ENCODE measurements at places on chromosomes 16 and 17.
A peak's percentile ranks its signal among the peaks of the same experiment; 100 is the strongest.

DNA sequence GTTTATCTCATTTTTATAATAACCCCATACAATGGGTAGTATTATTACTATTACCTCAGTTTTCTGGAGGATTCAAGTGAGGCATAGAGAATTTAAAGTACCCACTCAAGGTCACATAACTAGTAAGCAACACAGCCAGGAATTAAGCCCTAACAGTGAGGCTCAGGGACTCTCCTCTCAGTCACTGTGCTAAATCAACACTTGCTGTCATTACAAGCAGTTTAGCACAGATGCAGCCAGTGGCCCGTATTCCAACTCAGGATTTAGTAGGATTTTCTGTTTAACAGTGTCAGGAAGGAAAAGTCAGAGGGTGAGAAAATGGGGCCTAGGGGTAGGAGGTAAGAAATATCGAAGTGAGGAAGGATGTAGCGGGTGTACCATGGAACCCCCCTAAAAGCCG is 536.9 kb downstream of the TMEM114 start:
- DNase-seq = no peak

DNA sequence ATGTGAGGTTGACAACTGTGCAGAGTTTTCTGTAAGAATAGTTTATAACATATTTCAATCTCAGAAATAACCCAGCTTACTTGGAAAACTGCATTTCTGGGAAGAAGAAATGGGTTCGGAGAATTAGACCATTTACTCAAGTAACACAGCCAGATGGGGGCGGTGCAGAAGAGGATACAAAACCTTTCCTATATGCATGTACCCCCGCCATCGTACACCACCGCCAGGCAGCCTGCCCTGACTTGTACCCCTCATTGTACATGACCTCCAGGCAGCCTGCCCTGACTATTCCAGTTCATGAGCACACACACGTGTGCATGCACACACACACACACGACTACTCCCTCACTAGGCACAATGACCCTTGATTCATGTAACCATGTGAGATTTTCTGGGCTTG is 154.0 kb downstream of the C16orf78 start:
- no peak for DNase-seq

- DNase-seq = no peak
These were observed 25.0 kb downstream of the CDK12 start for GRCh38 chr17:39486242-39486641.

DNA sequence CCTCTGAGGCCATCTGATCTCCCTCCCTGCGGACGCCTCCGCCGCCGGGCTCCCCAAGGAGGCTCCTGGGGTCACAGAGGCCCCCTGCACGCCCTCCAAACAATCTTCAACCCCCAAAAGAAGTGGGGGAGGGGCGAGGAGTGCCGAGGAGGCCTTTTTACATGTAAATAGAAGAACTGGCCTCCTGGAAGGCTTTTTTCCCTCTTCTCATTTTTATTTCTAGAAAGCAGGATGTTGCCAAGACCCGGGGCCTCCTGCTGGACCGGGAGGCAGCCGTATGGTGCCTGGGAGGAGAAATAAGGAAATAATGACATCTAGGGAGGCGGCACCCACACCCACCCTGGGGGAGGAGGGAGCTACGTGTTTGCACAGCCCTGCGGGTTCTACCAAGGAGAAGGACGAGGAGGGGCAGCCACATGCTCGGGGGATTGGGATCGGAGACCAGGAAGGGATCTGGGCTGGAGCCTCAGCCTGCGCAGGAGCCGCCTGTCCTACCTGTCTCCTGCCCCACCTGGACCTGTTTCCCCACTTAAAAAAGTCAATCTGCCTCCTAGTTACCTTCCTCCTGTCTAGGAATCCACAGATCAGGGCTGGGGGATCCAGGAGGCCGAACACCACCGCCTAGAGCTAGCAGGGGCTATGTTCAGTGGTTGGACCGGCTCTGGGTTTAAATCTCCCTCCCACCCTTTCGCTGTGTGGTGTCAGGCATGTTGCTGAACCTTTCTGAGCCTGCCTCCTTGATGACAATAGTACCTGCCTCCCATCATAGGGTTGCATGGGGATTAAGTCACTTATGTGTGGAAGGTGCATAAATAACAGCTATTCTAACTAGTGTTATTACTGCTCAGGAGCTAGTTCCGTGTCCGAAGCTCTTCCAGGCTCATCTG is 175.7 kb upstream of the GSE1 start:
- DNase-seq = peak; percentile 77

GRCh38 chr17:73165616-73166404 is 1.0 kb downstream of the SSTR2 start:
- no peak for DNase-seq

DNA sequence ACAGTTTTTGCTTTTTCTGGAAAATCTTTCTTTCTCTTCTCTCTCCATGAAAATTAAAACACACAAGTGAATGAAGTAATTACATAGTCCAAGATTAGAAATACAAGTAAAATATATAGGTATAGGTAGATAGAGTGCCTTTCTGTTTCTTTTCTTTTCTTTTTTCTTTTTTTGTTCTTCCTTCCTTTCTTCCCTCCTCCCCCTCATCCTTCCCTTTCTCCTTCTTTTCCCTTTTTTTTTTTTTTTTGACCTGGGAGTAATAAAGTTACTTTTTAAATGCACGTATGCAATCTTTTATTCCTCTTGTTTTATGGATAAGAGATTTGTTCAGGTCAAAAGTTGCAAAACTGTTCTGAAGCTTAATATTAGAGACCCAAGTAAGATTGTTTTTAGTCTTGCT is 34.6 kb upstream of the KCNJ2 start:
- DNase-seq = no peak

GRCh38 chr17:78128551-78129350 is at the start of gene TMC6:
TSS of gene TMC6 (minus strand) at chr17:78128755. CDS start at chr17:78126832, 1,923 bp downstream.
- no peak for DNase-seq

DNA sequence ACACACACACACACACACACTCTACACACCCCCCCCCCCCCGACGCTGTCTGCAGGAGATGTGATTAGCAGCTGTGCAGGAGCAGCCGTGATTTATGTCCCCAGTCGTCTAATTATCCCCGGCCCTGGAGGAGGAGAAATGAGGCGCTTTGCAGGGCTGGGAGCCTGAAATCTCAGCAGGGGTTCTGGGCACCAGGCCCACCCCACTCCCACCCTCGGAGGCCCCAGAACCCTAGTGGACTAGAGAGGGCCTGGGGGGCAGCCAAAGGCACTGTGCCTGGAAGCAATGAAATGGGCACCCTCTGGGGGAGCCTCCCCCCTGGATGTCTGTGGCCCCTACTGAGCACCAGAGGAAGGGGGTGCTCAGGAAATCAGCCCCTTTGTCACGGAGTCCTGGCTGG is 134.2 kb upstream of the CIBAR2 start:
- DNase-seq = peak; percentile 18

GRCh38 chr17:55757659-55758058 is 6.8 kb downstream of the PCTP start:
- DNase-seq = no peak

DNA sequence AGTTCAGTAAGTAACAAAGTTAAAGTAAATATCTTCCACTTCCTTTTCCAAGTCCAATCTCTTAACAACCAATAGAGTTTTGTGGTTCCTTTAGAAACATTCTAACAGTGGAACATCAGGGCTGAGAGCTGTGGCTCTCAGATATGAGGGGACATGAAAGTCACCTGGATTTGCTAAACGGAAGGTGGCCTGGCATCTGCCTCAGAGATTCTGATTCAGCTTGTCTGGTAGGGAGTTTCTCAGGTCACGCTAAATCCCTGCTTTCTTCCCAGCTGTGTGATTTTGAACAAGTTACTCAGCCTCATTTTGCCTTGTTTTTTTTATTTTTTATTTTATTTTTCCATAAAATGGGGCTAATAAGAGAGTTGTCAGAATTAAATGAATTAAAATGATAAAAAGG is 411.0 kb upstream of the CDH11 start:
- DNase-seq = no peak

DNA sequence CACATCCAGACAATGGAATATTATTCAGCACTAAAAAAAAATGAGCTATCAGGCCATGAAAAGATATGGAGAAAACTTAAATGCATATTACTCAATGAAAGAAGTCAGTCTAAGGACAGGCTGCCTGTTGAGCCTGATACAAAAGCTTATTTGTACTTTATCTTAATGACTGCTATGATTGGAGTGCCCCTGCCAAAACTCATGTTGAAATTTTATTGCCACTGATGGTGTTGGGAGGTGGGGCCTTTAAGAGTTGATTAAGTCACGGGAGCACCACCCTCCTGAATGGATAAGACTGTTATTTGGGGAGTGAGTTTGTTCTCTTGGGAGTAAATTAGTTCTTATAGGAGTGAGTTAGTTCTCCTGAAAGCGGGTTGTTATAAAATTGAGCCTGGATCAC is 9.9 kb downstream of the C17orf67 start:
- no peak for DNase-seq

DNA sequence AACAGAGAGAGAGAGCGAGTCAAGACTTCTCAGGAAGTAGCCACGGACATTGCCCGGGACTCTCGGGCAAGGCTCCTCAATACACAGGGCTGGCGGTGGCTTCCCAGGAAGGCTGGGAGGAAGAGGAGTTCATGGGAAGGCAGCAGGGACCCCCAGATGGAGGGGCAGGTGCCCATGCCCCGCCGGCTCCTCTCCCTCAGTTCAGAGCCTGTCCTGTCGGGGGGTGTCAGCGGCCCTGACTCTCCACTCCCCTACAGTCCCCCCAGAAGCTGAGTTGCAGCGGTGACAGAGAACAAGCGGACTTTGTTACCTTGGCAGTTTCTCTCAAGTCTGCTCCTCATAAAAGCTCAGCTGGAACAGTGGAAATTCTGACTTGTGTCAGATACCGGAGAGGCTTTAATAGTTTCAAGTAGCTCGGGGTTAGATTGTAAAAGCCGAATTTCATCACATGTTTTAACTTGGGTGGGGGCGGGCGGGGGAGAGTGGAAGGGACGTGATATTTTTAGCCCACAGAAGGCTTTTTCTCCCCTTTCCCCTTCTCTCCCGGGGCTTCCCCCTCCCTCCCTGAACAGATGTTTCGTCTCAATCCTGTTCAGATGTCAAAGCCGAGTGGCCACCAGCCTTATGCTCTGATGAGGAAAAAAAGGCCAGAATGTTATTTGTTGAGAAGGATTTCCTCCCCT is 65.2 kb downstream of the NKD1 start:
- DNase-seq = no peak

DNA sequence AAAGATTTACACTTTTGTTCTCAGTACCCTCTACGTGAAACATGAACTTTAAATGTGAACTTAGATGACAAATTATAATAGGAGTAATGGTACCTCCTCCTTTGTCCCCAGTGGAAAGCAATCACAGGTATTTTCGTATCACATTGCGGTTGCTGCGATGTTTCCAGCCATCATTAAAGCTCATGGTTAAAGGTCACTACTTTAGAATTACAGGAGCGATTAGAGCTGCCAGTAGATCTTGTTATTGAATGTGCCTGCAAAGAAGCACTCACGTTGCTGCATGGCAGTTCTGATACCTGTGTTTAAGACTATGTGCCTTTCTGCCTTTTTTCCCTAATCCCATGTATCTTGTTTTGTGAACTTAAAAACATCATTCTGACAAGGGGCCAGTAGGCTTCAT is 301.0 kb downstream of the CPPED1 start:
- DNase-seq = no peak

GRCh38 chr16:12258861-12259645 is 282.5 kb downstream of the SNX29 start:
- no peak for DNase-seq

DNA sequence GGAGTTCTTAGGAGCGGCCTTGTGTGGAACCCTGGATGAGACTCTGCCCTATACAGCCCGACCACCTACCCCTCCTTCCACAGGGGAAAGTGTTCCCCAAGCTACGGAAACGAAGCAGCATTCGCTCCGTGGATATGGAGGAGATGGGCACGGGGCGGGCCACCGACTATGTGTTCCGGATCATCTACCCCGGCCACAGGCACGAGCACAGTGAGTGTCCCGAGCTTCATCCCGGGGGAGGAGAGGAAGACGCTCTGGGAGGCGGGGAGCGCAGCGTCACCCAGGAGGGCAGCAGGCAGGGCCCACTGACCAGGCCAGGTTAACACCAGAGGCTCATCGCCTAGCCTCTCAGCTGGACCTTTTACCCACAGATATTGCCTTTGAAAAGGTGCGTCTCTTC is 27.8 kb downstream of the SGSM2 start:
- no peak for DNase-seq

- no peak for DNase-seq
These were observed 11.5 kb upstream of the ZNF747 start for GRCh38 chr16:30546115-30546514.

GRCh38 chr16:23917621-23918020 is 81.8 kb downstream of the PRKCB start:
- DNase-seq = no peak

- DNase-seq = peak; percentile 70
These were observed 2.1 kb upstream of the EPOP start for GRCh38 chr17:38676706-38677504.

DNA sequence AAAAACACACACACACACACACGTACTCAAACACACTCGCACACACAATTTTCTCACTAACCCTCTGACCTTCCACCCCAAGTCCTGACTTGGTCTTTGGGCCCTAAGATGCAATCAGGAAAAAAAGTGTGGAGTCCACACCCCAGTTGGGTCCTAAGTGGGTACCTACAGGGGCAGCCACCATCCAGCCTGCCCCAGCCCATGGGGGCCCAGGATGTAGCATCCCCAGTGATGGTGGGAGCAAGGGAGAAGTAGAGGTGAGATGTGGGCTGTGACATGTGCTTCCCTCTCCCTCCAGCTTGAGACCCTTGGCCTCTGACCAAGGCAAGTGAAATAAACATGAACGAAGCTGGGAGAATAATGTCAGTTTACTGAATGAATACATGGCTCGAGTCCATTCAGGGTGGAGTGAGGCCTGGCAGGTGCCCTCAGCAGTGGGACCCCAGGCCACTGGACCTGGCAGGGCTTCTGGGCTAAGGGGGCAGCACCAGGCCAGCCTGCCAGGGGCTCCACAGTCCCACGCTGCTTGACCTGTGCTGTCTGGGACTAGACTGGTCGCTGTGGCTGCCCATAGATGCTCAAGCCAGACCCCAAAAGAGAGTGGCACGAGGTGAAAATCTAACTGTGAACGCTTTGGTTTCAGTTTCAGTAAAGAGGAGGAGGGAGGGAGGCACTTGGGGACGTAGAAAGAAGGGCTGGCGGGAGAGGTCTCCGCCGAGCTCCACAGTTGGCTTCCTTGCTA is 73.7 kb downstream of the MRC2 start:
- DNase-seq = no peak

DNA sequence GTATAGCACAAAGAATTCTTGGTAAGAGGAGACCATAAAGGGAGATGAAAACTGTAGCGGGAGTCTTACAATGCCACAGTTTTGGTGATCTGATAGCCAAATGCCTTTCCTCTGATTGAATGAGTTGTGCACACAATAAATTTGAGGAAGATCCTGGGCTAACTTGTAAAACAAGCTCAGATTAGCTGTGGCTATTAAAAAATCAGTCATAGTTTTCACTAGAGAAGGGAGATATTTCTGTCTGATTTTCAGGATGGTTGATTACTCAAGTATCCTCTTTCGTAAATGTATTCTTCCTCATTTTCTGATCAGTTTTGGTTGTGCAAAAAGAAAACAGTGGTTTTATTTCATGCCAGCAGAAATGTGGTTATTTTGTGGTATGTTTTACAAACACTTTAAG is 9.1 kb upstream of the METTL9 start:
- no peak for DNase-seq
